ENCODE measurements at places on chromosomes 3 and 15.

DNA sequence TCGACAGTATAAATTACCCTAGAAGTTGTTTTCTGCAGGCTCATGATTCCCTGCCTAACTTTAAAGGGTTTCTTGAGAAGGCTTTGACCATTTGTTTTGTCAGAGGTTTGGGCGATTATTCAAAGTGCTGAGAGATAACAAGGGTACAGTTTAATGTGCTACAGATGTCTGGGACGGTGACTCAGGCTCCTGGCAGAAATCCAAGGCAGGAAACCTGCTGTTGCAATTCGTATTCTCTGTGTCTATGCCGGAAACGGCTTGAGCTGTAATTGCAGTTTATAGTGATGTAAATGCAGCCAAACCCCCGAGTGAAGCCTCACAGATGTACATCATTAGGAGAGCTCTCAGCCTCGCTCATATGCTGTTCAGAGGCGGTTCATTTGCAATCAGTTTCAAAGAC lies 65.6 kb downstream of the SYNPR start:
- peak; percentile 31 for DNase-seq

- DNase-seq: no peak
Observed at GRCh38 chr3:71309342-71309741, 274.2 kb downstream of the FOXP1 start.

- DNase-seq: no peak
Observed at GRCh38 chr3:157271283-157271882, 111.4 kb upstream of the CCNL1 start.

DNA sequence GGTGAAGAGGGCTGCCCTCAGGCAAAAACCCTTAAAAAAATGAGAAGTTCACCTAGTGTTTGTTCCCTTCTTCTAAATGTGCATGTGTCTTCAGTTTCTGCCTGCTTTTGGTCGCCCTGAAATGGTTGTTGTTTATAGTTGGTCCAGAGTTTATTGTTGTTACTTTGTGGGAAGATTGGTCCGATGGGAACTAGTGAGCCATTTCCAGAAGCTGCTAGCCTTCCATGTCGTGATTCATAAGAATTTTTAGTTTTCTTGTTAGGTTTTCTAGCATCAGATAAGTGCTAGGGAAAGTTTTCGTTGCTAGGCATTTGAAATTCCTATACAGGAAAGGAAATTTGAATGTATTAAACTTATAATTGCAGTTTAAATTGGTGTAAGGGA lies 33.7 kb downstream of the IFT122 start:
- DNase-seq: no peak

- DNase-seq: no peak
Observed at GRCh38 chr3:194503081-194503531, 16.3 kb upstream of the ATP13A3 start.

DNA sequence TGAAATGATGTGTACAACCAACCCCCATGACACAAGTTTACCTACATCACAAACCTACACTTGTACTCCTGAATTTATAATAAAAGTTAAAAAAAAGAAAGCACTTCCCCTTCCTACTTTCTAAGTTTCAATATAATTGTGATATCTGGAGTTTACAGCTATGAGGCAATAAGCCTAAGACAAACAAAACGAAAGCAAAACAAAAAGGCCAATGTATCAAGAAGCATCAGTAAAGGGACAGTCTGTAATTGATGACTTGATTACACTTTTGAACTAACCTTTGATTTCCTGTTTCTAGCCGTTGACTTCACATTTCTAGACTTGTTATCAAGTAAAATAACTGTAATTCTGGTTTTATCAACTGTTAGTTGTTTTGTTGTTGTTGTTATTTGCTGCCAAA lies 187.5 kb upstream of the CNTN3 start:
- DNase-seq: no peak
